Activated T-helper 9 cell treated with anti-CD3 and anti-CD28 coated beads, Interleukin-2, amount 50 U/mL, for 16 hours (primary cell): ENCODE measurements at places on chromosomes 1 and 21.

GRCh38 chr1:215475796-215476481 is 91.2 kb upstream of the KCTD3 start:
- no peak for DNase-seq

DNA sequence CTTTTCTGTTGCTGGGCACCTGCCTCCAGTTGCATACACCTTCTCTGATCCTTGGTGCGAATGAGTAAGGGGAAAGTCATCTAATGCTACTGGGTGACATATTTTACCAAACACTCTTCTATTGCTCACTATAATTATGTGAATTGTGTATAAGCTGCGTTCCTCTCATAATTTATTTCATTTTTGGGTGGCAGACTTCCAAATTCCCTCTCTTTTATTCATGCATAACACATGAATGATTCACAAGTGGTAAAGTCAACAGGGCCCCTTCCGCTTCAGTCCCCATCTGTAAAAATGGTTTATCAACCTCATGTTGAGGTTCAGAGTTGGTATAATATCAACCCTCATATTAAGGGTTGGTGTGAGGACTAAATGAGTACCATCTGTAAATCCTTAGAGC is 3.2 kb upstream of the QSOX1 start:
- DNase-seq: no peak

GRCh38 chr1:17004466-17005364 is 7.0 kb downstream of the ATP13A2 start:
- DNase-seq: no peak

GRCh38 chr1:230186003-230186863 is 119.2 kb downstream of the GALNT2 start:
- no peak for DNase-seq

- no peak for DNase-seq
Measured at GRCh38 chr1:167369175-167369574, 148.5 kb downstream of the POU2F1 start.

GRCh38 chr1:25610822-25611630 is 5.6 kb upstream of the MAN1C1 start:
- DNase-seq: no peak

DNA sequence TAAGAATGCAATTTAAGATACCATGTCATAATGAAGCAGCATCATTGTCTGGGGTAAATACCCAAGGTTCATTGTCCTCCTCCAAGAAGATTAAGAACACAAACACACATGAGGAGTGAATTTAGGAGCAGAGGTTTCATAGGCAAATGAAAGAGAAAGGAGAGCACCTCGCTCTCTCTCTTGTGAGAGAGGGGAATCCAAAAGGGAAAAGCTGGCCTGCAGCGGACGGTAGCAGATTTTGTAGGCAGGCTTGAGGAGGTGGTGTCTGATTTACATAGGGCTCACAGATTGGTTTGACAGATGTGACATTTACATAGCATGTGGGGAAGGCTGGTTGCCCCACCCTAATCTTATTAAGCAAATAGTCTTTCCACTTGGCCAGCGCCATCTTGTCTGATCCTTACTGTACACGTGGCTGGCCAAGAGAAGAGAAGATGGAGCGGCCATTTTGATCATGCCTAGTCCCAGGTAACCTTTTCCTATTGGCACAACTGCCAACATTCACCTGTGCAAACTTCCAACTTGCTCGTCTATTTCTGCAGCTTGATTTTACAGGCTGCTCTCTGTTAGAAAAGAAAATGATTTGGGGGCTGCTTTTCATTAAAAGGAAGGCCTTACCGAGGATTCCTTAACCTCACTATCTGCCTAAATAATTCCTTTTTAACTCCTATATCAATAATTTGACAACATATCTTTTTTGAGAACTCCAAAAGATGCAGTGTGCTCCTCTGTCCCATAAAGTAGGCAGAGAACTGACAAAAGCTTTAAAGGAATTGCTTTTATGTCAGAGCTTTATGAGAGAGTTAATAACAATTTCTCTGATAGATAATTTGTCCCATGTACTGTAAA is 16.0 kb upstream of the LRRC7 start:
- no peak for DNase-seq

GRCh38 chr1:154349121-154349520 is 23.8 kb downstream of the ATP8B2 start:
- DNase-seq: no peak
